ENCODE measurements at places on chromosomes 12 and 14. TPM values are rescaled to one million over a fixed set of nuclear protein-coding genes. Genes with fewer than 3 reads are reported as not detected.
A peak's percentile ranks its signal among the peaks of the same experiment; 100 is the strongest.

GRCh38 chr14:35687335-35687939, 121.7 kb downstream of the RALGAPA1 start:
- DNase-seq = peak; percentile 69

Gene CLEC4D
- not detected for total RNA-seq

Gene C12orf56
- not detected for total RNA-seq

DNA sequence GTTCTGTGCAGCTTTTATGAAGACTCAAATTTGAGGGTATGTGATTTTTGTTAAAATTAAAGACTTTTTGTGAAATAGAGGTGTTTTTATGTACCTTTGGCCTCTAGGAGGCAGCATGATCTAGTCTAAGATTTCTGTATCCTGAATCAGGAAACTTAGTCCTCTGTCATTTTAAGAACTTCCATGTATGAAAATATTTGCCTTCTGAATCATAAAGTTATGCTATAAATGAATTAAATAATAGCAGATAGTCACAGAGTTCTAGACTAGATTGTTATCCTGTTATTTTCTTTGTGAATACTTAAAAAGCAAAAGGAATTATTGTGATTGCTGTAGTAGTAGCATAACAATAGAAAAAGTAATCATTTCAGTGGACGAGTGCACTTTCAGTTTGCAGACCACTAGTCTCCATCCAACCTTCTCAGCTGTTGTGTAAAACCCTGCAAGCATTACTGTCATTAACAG, 56.3 kb downstream of the FGD4 start:
- peak; percentile 91 for DNase-seq

DNA sequence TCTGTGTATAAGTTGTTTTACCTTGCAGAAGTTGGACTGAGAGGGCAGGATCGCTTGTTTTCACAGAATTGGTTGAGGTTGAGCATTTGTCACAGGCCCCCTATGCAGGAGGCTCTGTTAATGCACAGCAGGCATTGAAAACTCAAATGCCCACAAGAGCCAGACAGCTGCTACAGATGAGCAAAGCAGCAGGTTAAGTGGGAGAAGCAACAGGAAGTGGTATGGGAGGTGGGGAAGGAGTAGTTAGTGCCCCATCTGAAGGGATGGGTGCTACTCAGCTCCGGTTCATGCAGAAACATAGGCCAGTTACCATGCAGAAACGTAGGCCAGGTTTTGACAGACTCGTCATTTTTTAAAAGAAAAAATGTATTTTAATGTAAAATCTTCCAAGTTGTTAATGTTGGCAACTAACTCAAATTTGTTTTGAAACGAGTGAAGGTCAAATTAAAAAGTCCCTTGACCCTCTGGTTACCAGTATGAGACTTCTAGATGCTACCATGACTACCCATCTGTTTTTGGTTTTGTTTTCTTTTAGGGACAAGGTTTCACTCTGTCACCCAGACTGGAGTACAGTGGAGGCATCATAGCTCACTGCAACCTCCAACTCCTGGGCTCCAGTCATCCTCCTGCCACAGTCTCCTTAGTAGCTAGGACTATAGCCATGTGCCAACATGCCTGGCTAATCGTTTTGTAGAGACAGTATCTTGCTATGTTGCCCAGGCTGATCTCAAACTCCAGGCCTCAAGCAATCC, 84.7 kb upstream of the FRMD6 start:
- no peak for DNase-seq

DNA sequence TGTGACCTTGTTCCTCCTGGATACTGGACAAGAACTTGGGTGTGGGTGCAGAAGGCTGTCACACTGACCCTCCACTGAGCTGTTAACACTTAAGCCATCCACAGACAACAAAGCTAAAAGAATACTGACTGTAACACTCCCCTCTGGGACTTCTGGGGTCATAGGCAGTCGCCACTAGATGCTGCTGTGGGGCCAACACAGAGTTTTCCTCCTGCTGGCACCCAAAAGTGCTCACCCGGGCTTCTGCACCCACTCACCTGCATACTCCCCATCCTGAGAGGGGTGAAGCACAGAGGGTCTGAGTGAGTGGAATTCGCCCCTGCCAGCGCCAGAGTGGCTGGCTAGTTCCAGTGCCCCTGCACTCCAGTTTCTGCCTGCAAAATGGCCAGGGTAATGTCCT, 422.4 kb upstream of the LMO3 start:
- DNase-seq = peak; percentile 6

Gene PROX2
- total RNA-seq = 0.76 TPM

DNA sequence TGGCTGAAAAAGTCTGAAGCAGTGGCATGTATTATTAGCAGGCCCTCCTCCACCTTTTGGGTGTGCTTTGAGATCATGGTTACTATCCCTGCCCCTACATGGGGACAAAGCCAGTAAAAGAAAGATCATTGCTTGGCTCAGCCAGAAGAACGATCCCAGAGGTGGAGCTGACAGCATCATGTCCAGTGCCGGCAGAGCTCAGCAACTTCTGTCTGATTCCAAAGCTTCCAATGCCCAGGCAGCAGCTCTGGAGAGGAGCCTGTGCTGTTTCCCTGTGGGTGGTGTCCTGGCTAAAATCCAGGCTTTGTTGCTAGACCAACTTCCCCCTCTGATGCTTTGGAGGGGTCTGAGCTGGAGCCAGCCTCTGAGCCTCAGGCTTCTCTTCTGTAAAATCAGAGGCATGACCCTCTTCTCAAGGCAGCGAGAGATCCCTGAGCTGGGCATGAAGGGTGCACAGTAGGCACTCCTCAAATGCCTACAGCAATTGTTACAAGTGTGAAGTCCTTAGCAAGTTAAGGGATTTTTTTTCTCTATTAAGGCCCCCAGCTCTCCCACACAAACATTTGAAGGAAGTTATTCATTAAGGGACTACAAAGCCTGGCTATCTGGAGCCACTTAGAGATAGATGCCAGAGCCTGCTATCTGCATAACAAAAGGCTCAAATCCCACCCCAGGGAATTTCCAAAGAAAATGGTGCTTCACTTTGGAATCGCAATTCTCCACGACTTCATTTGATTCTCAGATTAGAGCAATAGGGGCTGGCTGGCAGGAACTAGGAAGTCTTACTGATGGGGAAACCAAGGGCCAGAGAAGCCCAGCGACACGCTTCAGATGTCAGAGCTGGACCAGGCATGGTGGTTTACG, 10.9 kb upstream of the GSC start:
- DNase-seq = no peak

Gene FAM90A1
- total RNA-seq = not detected

- no peak for DNase-seq
Measured at GRCh38 chr12:111103583-111103982, 183.2 kb upstream of the MYL2 start.

Gene SYT1
- not detected for total RNA-seq

DNA sequence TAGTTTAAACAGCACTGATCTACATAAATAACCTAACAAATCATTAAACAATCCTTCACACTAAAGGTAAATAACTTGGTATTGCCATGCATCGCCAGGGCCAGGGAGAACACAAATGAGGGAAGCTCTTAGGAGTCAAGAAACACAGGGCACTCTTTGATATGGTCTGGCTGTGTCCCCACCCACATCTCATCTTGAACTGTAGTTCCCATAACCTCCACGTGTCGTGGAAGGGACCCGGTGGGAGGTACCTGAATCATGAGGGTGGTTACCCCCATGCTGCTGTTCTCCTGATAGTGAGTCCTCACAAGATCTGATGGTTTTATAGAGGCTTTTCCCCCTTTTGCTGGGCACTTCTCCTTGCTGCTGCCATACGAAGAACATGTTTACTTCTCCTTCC, 17.3 kb downstream of the TMEM132D start:
- no peak for DNase-seq

DNA sequence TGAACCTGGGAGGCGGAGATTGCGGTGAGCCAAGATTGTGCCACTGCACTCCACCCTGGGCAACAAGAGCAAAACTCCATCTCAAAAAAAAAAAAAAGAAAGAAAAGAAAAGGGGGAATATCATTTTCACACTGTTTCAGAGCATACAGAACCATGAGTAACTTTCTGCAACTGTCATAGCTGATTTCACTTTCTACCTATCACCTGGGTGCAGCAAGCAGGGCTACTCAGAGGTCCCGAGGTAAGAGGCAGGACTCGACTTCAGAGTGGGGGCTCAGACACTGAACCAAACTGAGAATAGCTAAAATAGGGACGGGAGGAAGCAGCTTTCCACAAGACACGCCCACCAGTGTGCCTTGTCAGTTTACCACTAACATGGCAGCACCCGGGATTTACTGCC, 29.8 kb downstream of the OR10P1 start:
- DNase-seq = no peak

DNA sequence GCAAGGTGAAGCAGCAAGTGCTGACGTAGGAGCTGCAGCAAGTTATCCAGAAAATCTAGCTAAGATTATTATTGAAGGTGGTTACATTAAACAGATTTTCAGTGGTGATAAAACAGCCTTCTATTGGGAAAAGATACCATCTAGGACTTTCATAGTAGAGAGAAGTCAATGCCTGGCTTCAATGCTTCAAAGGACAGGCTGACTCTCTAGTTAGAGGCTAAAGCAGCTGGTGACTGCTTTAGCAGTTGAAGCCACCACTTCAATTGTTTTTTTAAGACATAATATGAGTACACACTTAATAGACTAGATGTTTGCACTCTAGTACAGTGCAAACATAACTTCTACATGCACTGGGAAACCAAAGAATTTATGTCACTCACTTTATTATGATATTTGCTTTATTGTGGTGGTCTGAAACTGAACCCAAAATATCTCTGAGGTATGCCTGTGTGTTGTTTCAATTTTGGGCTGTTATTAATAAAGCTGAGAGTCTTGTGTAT, 1026.9 kb upstream of the FOXG1 start:
- no peak for DNase-seq

GRCh38 chr14:56754921-56755320, 55.4 kb downstream of the OTX2 start:
- DNase-seq = no peak

All from OCI-LY7 (cell line).